ENCODE measurements at places on chromosomes 2 and 18.

- DNase-seq: peak; percentile 46
Measured at GRCh38 chr2:200702646-200703118, 109.0 kb upstream of the BZW1 start.

DNA sequence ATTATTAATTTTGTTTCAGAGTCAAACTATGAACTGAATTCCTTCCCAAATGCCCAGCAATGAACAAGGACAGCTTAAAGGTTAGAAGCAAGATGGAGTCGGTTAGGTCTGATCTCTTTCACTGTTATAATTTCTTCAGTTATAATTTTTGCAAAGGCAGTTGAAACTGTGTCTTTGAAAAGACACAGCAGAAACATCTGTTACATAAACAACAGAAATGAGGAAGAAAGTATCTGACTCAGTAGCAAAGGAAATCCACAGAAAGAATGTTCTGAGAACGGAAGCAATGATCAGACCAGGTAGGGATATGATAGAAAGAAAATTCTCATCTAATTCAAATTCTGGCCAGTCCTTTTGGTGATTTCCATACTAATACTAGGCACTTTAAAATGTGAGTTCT is 5.2 kb upstream of the RMC1 start:
- no peak for DNase-seq

DNA sequence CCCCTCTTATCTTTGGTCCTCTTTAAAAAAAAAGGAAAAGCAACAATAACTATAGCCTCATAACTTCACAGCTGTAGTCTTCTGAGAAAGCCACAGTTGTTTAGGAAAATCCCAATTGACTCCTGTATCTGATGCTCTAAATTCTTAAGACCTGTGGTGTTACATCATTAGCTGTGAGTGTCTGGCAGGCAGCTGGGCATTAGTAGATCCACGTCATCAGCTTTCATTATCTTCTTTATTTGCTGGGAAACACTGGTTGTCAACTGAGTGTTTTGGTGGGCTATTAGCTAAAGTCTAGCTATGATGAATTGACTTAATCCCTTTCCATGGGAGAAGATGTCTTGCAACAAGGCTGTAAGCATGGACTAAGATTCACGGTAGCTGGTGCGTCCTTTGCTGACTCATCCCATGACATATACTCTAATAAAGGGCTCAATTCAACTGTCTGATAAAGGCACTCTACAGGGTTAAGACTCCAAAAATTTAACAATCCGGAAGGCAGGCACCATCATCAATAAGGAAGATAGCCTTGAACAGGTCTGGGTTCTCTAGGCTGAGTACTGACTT is 517.2 kb downstream of the PLCL1 start:
- no peak for DNase-seq

DNA sequence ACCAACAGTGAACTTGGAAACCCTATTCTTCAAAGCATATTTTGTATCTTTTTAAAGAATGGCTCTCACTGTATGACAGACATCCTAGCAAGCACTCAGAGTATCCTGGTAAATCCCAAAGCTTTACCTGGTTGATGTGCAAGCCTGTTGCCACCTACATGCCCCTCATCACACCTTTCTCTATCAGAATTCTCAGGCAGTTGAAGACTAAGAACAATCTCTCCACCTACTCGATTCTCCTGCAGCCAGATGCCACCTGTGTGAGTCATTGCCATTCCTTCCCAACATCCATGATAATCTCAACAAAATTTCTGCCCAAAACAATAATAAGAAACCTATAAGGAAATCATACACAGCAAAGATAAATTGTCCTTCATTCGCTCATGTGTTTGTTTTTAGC is 659.8 kb downstream of the BCL11A start:
- no peak for DNase-seq

DNA sequence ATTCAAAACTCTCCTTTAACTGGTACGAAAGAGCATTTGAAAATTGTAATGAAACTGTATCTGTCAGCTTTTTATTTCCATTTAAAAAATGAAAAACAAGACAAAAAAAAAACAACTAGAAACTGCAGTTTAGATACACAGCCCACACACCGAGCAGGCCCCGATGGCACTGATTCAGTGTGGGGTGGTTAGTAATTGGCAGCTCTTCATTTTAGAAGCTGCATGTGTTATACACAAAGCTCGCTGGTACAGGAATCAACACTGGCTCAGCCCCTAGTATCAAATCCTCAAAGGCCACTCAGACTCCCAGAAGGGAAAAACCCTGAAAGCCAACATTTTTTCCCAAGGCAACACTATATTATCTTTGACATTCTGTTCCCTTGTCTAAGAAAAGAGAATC is 30.5 kb upstream of the RMDN2 start:
- no peak for DNase-seq

DNA sequence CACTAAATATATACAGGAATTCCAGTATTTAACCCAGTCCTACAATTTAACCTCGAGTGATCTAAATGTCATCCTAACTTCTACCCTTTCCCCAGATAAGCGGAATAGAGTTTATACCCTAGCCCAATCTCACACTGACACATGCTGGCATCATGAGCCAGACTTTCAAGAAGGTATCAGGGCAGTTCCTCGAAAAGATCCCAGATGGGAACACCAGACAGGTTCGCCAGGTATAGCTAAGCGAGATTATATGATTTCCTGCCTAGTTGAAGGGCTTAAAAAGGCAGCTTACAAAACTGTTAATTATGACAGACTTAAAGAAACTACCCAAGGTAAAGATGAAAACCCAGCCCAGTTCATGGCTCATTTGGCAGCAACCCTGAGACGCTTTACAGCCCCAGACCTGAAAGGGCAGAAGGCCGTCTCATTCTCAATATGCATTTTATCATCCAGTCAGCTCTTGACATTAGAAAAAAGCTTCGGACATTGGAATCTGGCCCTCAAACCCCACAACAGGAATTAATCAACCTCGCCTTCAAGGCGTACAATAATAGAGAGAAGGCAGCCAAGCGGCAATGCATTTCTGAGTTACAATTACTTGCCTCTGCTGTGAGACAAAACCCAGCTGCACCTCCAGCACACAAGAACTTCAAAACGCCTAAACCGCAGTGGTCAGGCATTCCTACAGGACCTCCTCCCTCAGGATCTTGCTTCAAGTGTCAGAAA is 668.2 kb upstream of the PKDCC start:
- no peak for DNase-seq

DNA sequence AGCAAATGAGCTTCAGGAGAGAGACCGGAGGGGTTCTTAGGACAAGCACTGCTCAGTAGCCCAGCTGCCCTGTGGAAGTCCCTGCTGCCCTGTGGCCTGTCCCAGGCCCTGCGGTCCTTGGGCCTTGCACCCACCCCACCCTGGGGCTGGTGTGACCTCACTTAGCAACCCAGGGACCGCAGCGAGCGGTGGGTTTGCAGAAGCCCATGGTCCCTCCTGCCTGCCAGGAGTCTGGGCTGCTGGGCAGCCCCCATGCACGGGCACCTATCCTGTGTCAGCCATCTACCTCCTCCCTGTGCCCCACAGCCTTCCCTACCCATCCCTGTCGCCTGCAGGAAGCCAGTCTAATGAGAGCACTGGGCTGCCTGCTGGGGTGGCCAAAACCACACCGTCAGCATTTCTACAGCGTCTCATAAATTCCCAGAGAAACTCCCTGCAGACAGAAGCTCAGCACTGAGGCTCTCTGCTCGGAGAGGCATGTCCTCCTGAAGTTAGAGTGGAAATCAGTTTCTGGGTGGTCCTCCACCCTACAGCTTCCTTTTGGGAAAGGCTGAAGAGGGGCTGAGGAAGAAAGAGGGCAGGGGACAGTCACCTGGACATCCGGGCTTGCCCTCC is 231.1 kb upstream of the HS6ST1 start:
- no peak for DNase-seq

DNA sequence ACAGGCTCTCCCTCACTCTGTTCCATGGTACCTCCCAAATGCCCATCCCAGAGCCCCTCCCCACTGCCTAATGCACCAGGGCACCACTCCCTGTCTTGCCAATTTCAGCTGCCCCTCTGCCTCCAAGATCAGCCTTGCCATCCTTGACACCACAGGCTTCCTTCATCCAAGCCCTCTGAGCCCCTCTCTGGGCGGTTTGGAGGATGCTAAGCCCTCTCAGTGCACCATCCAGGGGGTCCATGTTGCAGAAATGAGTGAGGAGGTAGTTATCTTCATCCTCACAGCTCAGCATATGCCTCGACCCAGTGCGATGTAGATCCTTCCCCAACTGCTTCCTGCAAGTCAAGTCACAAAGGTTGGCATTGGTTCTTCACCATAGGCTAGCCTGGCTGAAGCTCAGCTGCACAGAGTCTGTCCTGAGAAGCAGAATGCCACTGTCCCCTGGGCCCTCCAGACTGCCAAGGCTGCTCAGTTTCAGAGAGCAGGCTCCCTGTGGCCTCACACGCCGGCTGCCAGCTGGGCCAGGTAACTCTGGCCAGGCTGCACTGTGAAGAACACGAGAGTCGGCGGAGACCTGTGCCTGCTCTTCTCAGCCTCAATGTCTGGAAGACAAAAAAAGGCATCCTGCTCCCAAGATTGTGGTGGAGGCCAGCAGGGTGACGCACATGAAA is 9.9 kb upstream of the MAP3K2 start:
- no peak for DNase-seq

- DNase-seq: no peak
Measured at GRCh38 chr2:236210536-236210935, 42.4 kb upstream of the GBX2 start.

DNA sequence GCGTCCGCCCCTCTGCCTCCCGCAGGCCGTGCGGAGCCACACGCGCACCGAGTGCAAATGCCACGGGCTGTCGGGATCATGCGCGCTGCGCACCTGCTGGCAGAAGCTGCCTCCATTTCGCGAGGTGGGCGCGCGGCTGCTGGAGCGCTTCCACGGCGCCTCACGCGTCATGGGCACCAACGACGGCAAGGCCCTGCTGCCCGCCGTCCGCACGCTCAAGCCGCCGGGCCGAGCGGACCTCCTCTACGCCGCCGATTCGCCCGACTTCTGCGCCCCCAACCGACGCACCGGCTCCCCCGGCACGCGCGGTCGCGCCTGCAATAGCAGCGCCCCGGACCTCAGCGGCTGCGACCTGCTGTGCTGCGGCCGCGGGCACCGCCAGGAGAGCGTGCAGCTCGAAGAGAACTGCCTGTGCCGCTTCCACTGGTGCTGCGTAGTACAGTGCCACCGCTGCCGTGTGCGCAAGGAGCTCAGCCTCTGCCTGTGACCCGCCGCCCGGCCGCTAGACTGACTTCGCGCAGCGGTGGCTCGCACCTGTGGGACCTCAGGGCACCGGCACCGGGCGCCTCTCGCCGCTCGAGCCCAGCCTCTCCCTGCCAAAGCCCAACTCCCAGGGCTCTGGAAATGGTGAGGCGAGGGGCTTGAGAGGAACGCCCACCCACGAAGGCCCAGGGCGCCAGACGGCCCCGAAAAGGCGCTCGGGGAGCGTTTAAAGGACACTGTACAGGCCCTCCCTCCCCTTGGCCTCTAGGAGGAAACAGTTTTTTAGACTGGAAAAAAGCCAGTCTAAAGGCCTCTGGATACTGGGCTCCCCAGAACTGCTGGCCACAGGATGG is 7.1 kb upstream of the WNT10A start:
- no peak for DNase-seq

DNA sequence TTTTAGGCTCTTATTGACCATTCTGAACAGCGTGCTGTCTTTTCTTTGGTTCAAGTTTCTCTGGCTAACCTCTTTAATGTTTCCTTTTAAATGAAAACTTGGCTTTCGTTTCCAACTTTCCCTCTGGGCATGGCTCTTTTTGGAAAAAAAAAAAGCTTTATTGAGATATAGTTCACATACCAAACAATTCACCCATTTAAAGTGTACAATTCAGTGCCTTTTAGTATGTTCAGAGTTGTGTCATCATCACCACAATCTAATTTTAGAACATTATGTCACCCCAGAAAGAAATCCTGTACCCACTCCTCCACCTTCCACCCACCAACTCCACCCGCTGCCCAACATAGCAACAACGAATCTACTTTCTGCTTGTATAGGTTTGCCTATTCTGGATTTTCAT is 322.4 kb downstream of the ADCYAP1 start:
- DNase-seq: no peak

DNA sequence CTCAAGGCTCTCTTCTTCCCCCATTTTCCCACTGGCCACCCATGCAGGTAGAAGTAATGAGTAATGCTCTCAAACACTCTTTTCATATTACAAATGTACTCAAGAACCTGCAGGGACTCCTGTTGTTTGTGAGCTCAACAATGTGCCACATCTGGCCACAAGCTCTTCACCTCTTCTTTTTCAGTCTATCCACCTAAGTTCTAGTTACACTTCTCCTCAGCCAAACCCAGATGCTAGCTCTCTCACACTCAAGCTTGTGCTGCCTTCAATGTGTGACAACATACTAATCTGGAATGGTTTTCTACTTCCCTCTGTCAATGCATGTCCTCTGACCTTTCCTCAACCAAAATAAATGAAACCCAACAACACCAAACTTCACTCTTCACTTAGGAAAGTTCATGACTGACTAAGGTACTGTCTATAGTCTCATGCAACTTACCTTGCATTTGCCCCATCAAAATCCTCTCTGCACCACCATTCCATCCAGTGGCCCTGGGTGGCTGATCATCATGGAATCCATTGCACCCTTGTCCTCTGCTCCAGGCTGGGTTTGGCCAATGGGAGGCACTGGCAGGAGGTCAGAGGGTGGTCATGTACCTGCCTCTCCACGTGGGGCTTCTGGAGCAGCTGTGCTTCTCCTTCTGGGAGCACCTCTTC is 5.3 kb upstream of the IL18R1 start:
- no peak for DNase-seq

GRCh38 chr2:33531549-33532059 is 55.2 kb downstream of the RASGRP3 start:
- no peak for DNase-seq

- no peak for DNase-seq
Measured at GRCh38 chr2:190497428-190497827, 37.1 kb downstream of the NEMP2 start.
